Hematopoietic multipotent progenitor cell treated with erythropoietin and hydrocortisone succinate and interleukin-3 and kit ligand, for 4 days (in vitro differentiated cells): ENCODE measurements at places on chromosomes 16 and 17.
A peak's percentile ranks its signal among the peaks of the same experiment; 100 is the strongest.

- DNase-seq: no peak
These were observed 3.0 kb downstream of the CDRT4 start for GRCh38 chr17:15464231-15464985.

DNA sequence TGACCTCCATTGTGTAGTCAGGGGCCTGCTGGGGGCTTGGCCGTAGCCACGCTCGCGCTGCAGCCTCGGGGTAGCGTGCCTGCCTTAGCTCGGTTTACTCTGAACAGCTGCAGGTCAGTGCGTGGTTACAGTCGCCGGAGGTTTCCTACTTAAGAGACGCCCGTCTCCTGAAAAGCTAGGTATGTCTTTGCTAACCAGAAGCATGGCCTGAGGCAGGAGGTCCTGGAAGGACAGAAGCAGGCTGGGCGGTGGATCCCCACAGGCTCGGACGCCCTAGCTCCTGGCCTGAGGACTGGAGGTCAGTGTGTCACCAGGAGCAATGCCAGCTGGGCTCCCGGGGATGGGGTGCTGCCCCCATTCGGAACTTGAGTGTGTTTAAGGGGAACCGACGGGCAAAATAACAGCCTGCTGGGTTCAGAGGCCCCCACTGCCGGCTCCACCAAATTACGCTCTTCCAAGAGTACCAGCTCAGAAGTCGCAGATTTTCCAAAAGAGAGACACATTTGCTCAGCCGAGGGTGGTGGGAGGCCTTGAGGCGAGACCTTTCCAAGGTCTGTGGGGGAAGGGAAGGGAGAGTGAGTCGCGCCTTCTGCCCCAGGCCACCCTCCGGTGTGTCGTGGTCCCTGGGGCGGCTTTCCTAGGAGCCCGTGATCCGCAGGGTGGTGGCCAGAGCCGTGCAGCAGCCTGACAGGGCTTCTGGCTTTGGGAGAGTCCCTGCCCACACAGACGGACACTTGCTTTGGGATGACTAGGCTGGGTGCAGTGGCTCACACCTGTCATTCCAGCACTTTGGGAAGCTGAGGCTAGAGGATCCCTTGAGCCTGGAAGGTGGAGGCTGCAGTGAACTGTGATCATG is 3.9 kb upstream of the GNG13 start:
- DNase-seq: no peak

- no peak for DNase-seq
These were observed 22.8 kb downstream of the ZDHHC7 start for GRCh38 chr16:84988328-84989080.

GRCh38 chr17:77264617-77265230 is 124.0 kb downstream of the SEC14L1 start:
- no peak for DNase-seq

GRCh38 chr16:80309178-80309577 is 231.6 kb upstream of the DYNLRB2 start:
- DNase-seq: no peak

DNA sequence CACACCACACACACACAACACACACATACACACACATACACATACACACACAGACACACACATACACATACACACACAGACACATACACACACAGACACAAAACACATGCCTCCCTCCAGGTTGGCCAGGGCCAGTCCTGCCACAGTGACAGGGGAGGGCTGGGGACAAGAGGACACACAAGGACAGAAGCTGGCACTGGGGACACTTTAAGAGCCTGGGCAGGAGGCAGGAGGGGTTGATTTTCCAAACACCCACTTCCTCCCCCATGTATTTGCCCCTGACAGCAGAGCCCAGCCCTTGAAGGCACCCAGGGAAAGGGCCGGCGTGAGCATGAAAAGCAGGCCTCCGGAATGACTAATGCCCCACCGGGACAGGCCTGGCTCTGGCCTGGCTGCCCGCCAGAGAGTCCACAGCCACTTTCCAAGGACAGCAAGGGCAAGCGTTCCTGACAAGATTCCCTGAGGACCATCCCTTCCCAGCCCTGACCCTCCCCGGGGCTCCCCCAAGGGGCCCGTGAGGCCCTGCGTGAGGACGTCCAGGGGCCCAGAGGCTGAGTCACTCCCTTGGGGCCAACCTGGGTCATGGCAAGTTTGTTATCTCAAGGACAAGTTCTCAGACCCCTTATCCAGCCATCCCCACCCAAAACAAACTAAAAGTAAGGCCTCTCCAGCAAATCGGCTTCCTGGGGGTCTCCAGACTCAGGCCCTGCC is 235.6 kb downstream of the ZNF423 start:
- peak; percentile 27 for DNase-seq

GRCh38 chr16:27558434-27558833 is 8.5 kb downstream of the KATNIP start:
- no peak for DNase-seq

GRCh38 chr17:31470592-31470991 is 79.1 kb downstream of the RAB11FIP4 start:
- DNase-seq: no peak

- DNase-seq: peak; percentile 56
These were observed 17.3 kb upstream of the MYO1D start for GRCh38 chr17:32894245-32894644.

- DNase-seq: no peak
These were observed 3.9 kb downstream of the ACTG1 start for GRCh38 chr17:81508639-81509206.

GRCh38 chr16:56193951-56194726 is 2.9 kb downstream of the GNAO1 start:
- DNase-seq: peak; percentile 84

- no peak for DNase-seq
These were observed 55.3 kb downstream of the GDPD1 start for GRCh38 chr17:59275618-59276017.

DNA sequence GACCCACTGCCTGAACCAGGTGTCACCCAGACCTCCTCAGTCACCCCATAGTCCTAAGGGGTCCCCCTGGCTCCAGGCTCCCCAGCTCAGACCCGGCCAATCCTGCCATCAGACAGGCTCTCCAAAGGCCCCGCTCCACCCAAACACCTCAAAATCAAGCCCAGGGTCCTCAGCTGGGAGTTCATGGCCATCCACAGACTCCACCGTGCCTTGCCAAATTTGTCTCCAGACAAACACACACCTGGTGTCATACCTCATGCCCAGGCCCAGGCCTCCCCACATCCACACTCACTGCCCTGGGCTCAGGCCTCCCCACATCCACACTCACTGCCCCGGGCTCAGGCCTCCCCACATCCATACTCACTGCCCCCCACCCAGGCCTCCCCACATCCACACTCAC is 12.5 kb downstream of the RPH3AL start:
- no peak for DNase-seq

GRCh38 chr16:85486256-85486915 is 126.7 kb upstream of the GSE1 start:
- DNase-seq: no peak

DNA sequence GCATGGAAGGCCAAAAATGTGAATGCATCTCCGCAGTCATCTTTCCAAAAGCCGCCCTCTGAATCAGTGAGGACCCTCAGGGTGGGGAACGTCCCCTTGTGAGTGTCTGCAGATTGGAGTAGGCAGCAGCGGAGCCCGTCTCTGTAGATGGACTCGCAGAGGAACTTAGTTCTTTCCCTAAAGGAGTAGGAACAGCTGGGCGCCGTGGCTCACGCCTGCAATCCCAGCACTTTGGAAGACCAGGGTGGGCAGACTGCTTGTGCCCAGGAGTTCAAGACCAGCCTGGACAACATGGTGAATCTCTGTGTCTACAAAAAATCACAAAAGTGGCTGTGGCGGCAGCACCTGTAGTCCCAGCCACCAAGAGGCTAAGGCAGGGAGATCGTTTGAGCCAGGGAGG is 53.7 kb downstream of the WDR45B start:
- no peak for DNase-seq

- no peak for DNase-seq
These were observed 108.0 kb downstream of the VPS53 start for GRCh38 chr17:606508-607250.

GRCh38 chr17:41363881-41364280 is 5.7 kb downstream of the KRT33B start:
- DNase-seq: no peak

- DNase-seq: peak; percentile 8
These were observed 29.7 kb upstream of the NSRP1 start for GRCh38 chr17:30086896-30087295.

DNA sequence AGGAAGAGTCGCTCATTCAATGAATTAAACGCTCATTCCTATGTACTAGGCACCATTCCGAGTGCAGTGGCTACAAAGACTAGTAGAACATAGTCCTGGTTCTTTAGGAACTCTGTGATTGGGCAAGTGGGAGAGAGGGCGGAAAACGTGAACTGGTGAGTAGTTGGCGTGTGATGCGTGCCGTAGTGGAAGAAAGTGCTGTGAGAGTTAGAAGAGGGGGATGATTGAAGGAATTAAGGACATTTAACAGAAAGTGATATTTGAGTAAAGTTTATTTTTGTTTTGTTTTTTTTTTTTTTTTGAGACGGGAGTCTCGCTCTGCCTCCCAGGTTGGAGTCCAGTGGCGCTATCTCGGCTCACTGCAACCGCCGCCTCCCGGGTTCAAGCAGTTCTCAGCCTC is 7.9 kb upstream of the SLFN14 start:
- peak; percentile 70 for DNase-seq

GRCh38 chr16:14449790-14450480 is 180.1 kb downstream of the PARN start:
- no peak for DNase-seq

DNA sequence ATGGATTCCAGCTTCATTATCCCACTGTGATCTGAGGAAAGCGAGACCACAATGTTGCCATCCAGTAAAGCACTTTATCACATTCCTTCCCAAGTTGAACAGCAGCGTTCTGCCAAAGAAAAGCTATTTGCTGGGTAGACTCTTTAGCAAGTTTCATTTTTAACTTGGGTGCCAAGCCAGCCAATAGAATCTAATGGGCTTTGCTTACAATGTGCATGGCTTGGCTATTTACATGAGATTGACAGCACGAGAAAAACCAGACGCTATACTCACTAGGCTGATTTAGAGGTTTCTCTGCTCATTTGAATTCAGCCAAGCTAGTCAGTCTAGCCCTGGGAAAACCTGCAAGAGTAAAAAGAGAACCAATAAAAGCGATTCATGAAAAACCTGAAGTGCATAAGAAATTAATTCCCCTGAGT is 108.9 kb downstream of the CDH13 start:
- DNase-seq: no peak

GRCh38 chr17:13102477-13102876 is 84.7 kb upstream of the ELAC2 start:
- DNase-seq: peak; percentile 3

GRCh38 chr16:69890114-69890891 is 60.8 kb upstream of the CLEC18A start:
- DNase-seq: no peak

DNA sequence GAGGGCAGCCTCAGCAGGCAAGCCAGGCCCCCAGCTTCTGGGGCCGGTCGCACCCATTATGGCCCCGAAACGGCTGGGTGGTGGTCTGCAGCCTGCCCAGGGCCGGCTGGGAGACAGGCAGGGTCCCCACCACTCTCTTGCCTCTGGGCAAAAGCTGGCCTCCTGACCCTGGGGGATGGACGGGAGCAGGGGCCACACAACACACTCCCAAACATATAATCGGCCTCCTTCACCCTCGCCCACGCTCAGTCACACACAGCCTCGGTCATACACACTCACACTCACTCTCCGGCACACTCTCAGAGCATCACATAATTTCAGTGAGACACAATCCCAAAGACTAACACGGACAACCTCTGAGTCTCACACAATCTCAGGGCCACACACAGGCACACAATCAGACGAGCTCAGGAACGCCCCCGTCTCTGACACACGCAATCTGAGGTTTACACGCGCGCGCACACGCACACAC is 589 bp downstream of the PEMT start:
- DNase-seq: no peak

GRCh38 chr17:19329136-19329535 is 33.4 kb downstream of the B9D1 start:
- DNase-seq: no peak

DNA sequence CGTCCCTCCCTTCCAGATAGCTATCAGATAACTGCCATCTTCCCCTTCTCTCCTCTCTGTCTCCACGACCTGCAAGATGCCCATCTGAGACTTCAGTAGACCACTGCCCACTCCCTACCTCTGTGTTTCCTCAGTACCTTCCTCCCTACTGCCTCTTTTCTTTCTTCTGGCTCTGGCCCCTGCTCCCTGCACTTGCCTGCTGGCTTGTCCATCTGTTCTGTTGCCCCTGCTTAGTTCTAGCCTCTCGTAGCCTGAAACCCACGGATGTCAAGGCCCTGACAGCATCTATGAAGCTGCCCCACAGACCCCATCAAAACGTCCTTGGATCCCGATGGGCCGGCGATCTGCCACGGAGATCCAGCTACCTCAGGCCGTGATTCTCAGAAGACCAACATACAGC is 53.0 kb downstream of the ELAC2 start:
- DNase-seq: no peak

GRCh38 chr17:58280480-58281217 is at the start of gene MPO:
MPO (minus strand) TSS chr17:58280935; CDS start chr17:58280758, 177 bp downstream.
- peak; percentile 69 for DNase-seq

DNA sequence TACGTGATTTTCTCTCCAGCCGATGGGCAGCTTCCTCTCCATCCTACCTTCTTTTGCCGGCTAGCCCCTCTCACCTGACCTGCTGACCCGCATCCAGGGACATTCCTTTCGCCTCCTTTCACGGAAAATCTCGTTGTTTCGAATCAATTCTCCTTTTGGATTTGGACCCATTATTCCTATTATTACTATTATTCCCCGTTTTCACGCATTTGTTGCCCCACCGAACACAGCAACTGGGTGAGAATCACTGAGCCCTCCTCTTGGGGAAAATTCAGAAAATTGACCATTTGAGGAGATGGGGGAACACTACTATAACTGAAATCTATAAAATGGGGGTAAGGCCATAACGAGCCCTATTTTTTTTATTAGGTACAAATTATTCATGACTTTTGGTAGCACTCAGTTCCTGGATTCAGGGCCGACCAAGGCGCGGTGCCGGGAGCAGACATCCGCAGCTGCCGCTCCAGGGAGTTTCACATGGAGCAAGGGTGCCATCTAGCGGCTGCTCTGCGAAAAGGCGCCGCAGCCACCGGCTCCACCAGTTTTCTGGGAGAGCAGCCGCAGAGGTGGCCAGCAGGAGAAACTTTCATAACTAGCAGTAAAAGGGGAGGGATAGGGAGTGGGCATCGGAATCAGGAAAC is 3.3 kb upstream of the HOXB8 start:
- peak; percentile 91 for DNase-seq

DNA sequence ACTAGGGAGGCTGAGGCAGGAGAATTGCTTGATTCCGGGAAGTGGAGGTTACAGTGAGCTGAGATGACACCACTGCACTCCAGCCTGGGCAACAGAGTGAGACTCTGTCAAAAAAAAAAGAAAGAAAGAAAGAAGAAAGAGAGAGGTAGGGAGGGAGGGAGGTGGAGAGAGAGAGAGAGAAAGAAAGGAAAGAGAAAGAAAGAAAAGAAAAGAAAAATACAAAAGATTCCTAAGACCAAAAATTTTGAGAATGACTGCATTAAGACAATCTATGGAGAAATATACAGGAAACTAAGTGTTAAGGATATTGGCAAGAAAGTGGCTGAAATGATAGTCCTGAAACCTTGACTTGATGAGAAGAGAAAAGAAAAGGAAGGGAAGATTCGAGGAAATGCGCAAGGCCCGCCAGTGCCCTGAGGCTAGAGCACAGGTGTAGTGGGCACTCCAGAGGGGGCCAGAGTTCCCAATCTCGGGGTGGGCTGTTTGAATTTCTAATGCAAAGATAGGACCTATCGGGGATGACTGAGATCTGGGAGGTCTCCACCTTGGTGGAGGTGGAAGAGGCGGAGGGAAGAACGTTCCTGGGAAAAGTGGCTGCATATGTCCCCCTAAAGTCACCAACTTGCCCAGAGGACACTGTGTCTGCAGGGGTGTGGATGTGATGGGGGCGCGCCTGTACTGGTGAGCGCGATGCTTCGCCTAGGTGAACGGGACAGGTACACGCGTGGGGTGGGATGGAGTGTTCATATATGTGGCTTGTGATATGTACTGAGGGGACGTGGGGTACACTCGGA is 654 bp upstream of the SCNN1B start:
- no peak for DNase-seq
